ENCODE measurements at places on chromosomes 13 and 19.

GRCh38 chr13:23632741-23633140, 62.5 kb downstream of the TNFRSF19 start:
- DNase-seq, result no peak

GRCh38 chr13:50552424-50552966, 291.0 kb downstream of the DLEU7 start:
- no peak for DNase-seq

DNA sequence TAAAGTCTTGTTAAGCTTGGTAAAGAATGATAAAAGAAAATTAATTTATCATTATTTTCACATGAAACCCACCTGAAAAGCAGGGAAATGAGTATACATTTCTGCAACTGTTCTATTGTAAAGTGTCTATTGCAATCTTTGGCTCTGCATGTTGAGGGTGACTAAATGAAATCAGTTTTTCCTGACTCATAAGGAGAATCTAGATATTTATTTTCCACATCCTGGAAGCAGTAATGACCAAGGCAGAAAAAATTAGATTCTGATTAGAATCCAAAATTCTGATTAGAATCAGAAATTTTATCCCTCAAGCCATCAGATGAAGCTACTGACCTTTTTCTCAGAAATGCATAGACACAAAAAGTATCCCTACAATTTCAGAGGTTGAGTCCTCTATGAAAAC, 178.4 kb downstream of the MYO16 start:
- DNase-seq, result no peak

DNA sequence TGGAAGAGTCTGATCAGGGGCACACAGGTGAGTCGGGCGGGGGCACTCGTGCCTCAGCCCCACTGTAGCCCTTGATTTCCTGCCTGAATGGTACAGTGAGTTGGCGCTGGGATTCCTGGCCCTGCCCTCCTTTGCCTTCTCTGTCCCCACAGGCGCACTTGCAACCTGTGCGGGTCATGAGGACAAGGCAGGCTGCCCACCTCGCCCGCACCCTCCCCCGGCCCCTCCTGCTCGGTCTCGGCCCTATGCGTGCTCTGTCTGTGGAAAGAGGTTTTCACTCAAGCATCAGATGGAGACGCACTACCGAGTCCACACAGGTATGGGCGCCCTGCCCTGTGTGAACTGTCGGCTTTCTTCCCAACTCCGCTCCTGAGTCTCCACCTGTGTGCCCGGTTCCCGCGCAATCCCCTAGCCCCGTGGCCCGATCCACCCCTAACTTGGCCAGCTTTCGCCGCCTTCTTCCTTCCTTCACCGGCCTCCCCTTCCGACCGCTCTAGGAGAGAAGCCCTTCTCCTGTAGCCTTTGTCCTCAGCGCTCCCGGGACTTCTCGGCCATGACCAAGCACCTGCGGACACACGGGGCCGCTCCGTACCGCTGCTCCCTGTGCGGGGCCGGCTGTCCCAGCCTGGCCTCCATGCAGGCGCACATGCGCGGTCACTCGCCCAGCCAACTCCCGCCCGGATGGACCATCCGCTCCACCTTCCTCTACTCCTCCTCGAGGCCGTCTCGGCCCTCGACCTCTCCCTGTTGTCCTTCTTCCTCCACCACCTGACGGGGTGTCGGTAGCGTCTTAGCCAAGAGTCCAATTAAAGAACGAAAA, 1.6 kb upstream of the KMT2B start:
- no peak for DNase-seq

DNA sequence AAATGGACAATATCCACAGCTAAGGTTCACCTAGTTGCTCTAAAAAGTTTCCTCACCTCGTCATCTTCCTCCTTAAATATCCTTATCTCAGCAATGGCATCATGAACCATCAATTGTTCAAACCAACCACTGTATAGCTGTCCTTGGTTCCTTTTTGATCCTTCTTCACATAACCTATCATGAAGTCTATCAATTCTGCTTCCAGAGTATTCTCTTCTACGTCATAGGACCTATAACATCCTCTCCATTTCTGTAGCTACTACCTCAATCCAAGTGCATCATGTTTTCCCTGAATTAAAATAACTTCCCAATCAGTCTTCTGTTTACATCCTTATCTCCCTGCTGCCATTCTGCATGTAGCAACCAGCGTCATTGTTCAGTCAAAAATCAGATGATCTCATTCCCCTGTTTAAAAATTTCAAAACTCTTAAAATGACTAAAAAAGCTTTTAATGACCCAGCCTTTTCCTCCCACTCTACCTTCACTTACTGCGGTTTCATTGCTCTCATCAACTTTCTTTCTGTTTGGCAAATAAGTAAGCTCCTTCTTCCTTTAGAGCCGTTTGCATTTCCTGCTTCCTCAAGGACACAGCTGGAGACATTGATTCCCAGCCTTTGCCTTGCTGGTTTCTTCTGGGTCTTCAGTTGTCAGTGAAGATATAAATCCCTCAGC, 223.9 kb upstream of the MIR17HG start:
- DNase-seq, result no peak

DNA sequence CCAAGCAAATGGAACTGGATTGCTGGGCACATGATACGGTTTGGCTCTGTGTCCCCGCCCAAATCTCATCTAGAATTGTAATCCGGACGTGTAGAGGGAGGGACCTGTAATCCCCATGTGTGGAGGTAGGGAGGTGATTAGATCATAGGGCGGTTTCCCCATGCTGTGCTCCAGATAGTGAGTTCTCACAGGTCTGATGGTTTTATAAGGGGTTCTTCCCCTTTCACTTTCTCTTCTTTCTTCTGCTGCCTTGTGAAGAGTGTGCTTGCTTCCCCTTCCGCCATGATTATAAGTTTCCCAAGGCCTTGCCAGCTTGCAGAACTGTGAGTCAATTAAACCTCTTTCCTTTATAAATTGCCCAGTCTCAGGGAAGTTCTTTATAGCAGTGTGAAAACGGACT, 32.6 kb upstream of the MTIF3 start:
- peak; percentile 9 for DNase-seq

GRCh38 chr13:77896536-77896935, 22.1 kb downstream of the EDNRB start:
- DNase-seq, result no peak

- DNase-seq, result no peak
Measured at GRCh38 chr13:47774671-47774994, 226.4 kb downstream of the SUCLA2 start.

DNA sequence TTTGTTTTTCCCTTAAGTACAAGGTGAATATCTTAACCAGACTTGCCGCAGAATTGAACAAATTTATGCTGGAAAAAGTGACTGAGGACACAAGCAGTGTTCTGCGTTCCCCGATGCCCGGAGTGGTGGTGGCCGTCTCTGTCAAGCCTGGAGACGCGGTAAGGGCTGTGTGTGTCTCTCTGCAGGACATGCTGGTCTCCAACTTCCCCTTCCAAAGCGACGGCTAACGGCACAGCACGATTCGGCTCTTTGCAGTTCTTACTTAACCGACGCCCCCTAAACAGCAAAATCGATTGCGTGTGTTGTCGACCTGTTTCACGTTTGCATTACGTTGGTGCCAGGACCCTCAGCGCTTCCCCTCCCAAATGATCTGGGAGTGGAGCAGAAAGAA, 73.2 kb downstream of the GGACT start:
- no peak for DNase-seq

DNA sequence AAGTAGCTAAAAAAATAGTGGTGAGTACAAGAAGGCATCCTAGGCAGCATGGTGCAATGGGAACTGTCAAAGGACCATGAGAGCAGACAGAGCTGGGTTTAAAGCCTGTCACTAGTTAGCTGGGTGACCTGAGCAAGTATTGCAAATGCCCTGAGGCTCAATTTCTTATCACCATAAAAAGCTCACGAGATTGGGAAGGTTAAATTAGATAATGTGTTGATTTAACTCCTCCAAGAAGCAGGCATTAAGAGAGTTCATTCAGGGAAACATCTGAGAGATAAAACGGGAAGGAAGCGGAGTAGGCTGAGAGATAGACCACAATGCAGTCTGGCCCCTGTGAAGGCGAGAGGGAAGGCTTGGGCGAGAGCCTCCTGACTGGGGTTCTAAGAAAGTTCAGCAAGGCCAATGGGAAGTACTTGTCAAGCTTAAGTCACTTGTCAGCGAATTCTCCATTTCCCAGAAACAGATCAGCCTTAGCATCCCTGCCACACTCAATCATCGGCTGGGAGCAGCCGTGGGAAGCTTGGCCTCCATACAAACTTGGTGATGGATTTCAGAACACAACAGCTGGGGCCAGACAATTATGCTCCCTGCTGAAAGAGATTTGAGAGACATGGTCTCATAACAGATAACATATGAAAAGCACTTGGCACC, 105.5 kb downstream of the POU4F1 start:
- DNase-seq, result no peak

- no peak for DNase-seq
Measured at GRCh38 chr13:73776151-73776785, 357.9 kb downstream of the KLF12 start.

- DNase-seq, result peak; percentile 53
Measured at GRCh38 chr19:5154129-5154798, 185.4 kb downstream of the KDM4B start.

DNA sequence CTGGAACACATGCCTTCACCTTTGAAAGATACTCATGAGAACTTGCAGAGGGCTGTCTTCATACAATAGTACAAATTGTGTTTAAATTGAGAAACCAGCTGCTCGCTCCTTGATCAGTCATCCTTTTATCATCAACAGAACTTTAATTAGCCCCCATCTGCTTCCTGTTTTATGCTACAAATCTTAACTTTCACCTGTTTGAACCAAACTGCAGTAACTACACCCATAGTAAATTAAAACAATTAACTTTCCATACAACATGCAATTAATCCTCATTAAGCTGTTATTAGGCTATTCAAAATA, 85.2 kb downstream of the FOXO1 start:
- DNase-seq, result no peak

DNA sequence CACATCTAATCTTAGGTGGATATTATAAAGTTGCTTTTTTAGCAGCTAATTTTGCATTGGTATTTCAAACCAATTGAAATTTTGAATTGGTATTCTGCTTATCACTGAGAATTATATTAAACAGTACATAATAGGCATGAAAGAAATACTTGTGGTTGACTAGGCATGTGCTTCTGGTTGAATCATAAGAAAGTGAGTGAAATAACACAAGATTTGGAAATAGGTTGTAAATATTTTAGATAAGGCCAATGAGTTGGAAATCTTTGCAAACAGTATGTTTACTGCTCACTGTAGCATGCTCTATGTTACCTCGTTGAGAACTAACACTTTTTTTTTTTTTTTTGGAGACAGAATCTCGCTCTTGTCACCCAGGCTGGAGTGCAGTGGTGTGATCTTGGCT, 66.8 kb upstream of the RFC3 start:
- no peak for DNase-seq

DNA sequence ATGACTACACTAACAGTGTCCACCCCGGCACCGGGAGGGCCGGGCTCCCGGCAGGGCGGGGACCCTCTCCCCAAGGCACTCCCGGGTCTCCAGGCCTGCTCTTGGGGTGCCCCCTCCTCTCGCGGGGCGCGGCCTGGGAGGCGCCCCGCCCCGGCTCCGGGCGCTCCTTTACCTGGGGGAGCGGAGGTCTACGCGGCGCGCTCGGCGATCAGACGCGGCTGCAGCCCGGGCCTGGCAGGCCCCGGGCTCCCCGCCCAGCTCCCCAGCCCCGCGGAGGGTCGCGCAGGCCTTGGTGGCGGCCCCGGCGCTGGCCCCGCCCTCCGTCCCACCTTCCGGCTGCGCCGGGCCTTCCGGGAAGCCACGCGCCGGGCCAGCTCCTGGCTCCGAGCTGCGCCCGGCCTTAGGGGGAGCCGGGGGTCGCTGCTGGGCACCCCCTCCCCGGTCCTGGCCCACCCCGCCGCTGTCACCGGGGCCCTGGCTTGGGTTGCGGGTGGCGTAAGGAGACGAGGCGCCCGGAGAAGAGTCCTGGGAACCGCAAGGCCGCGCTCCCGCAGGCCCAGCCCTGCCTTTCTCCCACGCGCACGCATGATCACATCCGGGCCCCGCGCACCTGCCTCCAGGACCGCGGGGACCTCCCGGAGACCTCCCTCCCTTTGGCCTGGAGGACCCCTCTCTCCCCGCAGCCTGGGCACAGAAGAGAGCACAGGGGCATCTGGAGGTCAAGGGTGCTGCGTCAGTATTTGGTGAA, at the start of gene C19orf12:
Gene C19orf12 (minus strand): TSS at position 309 of the 748 bp plus-strand sequence. CDS start 6,848 bp downstream, outside the sequence.
- peak; percentile 46 for DNase-seq

DNA sequence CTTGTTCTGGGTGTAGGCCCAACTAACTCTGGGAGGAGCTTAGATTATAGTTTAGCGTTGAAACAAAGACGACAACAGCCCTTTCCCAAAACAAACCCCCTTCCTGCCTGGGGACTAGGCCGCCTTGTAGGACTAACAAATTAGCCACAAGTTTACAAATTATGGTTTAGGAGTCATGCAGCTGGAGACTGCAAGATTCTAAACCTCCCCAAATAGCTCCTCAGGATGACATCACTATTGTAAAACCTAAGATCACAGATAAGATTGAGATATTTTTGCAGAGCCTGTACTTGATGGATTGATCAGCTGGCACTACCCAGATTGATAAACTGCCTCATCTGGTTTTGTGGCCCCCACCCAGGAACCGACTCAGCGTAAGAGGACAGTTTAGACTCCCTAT, 2.3 kb upstream of the SLC25A15 start:
- DNase-seq, result no peak

- no peak for DNase-seq
Measured at GRCh38 chr19:51771376-51772130, 10.6 kb downstream of the FPR2 start.

DNA sequence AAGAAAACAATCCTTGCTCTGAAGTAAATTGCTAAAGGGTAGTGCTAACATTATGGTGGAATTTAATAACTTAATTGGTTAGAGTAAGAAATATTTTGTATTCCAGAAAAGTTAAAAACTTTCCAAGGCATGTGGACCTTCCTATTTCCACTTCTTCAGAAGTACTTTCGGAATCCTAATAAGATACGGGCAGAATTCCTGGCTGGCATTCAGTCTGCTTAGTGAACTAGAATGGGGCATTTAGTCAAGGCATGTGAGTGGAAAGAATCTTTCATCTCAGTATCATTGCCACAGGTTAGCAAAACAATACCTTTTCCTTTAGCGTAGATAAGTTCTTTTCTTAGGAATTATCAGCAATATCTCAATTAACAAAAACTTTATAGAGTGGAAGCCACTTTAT, 85.1 kb downstream of the TNFRSF19 start:
- no peak for DNase-seq

DNA sequence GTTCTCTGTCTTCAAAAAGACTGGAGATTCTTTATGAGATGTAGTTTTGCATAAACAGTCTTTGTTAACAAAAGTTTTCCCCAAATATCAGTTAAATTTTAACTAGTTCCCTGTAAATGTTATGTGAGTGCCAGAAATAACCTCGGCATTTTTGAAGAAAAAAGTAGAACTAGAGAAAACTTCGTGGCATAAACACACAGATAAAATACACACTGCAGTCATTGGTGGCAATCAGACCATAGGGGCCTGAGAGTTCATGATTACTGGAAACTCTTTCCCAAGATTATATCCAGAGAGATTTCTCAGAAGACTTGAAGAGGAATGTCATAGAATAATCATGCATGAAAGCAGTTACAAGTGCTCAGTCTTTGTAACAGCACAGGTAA, 190.0 kb downstream of the MZT1 start:
- no peak for DNase-seq

GRCh38 chr19:33661336-33661735, 39.6 kb downstream of the CHST8 start:
- no peak for DNase-seq

All from activated CD4-positive, alpha-beta T cell treated with anti-CD3 and anti-CD28 coated beads, Interleukin-2, amount 10 ng/mL, durations not matched to agents 7 days and 5 days (primary cell).